ENCODE measurements at places on chromosomes 3 and 15.

DNA sequence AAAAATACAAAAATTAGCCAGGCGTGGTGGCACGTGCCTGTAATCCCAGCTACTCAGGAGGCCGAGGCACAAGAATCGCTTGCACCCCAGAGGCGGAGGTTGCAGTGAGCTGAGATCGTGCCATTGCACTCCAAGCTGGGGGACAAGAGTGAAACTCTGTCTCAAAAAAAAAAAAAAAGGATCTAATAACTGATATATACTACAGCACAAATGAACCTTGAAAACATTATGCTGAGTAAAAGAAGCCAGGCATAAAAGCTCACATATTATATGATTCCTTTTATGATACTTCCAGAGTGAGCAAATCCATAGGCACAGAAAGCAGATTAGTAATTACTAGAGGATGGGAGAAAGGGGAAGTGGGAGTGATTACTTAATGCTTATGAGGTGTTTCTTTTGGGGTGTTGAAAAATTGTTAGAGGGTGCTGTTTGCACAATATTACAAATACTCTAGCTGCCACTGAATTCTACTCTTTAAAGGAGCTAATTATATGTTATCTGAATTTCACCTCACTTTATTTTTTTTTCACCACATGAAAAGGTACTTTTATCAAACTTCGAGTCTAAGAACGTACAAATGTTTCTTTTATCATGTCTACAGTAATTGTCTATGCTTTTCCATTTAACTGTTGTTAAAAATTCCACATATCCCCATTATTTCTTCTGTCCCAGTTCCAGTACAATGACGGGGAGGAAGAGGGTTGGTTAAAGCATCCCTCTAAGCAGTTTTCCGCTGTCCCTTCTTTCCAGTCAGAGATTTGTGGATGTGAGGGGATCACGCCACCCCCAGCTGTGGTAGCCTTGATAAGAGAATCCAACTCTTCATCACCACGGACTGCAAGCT is 77.7 kb upstream of the FAM174B start:
- no peak for DNase-seq

GRCh38 chr3:138066383-138066782 is 49.0 kb downstream of the DZIP1L start:
- no peak for DNase-seq

DNA sequence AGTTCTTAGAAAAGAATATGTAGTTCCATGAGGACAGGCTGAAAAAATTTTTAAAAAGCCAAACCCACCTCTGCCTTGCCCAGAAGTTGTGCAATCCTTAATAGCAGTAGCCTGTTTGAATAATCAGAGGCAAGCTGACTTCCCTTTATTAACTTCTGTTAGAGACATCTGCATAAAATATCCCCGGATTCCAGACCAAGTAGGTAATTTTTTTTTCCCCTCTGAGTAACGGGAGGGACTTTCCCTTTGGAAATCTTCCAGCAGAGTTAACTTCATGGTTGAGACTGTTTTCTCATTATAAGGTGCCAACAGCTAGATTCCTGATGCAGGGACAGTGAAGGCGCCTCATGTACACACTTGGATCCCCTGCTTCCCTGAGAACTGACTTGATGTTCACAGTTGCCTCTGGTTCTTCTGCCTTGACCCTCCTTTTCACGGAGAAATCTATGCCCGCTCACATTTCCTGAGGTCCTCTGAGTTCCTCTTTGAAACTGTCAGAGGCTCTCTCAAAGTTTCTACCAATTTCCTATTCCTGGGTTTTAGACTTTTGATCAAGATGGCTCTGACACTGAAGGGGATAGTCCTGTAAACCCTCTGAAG is 227.6 kb upstream of the BHLHE40 start:
- no peak for DNase-seq

- no peak for DNase-seq
Observed at GRCh38 chr3:159186581-159186980, 384.7 kb downstream of the MFSD1 start.

GRCh38 chr3:194462936-194463335 is 23.9 kb downstream of the ATP13A3 start:
- DNase-seq, result no peak

DNA sequence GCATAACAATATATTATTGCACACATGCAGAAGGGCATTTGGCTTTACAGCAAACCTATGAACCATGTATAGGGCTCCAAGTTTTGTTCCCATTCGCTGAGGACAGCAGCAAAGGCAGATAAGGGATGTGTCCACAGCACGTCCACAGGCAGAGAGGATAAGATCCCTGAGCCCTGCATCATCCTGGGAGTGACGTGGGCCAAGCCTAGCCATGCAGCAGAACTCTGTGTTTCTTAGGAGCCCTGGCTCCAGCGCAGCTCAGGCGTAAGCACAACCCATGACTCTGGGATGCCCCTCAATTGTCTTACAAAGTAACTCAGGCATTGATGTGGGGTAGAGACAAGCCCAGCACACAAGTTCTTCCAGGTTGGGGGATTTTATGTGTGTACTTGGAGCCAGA is 194.3 kb upstream of the CTDSPL start:
- DNase-seq, result no peak

DNA sequence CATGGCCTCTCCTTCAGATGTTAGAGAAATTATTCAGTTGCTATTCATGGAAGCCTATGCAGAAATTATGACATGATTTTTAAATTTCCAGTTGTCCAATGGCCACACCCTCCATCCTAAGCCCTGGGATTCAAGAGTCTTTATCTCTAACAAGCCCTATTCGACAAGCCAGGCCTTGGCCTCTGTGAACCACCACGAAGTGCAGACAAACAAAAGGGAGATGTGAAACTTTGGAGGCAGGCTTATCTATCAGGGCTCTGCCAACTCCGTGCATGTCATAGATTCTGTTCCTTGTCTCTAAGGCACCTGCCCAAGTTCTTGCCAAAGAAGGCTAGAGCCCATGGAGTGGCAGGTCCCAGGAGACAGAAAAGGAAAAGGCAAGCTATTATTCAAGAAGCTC is 212.4 kb upstream of the ADAMTS9 start:
- no peak for DNase-seq

GRCh38 chr3:102258666-102259227 is 176.1 kb upstream of the ZPLD1 start:
- DNase-seq, result no peak

GRCh38 chr3:12440927-12441714 is 43.2 kb upstream of the TSEN2 start:
- DNase-seq, result no peak

GRCh38 chr15:87746333-87746732 is 510.2 kb downstream of the NTRK3 start:
- no peak for DNase-seq

DNA sequence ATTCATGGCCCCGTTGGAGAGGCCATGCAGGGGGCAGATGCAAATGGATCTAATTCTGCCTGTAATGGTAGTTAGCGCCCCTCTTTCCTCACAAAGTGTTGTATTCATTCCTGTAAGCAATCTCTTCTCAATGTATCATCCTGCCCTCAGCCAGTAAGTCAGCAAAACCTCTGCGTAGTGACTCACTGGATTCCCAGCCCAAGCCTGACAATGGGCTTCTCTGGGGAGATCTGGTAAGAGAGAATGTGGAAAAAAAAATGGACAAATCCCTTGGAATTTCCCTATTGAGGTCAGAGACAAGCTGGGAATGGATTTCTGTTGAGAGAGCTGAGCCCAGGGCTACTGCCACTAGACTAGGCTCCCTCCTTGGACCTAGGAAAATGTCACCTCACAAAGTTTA is 25.4 kb downstream of the ADPGK start:
- no peak for DNase-seq

- no peak for DNase-seq
Observed at GRCh38 chr3:126543457-126544061, 15.2 kb downstream of the C3orf22 start.

DNA sequence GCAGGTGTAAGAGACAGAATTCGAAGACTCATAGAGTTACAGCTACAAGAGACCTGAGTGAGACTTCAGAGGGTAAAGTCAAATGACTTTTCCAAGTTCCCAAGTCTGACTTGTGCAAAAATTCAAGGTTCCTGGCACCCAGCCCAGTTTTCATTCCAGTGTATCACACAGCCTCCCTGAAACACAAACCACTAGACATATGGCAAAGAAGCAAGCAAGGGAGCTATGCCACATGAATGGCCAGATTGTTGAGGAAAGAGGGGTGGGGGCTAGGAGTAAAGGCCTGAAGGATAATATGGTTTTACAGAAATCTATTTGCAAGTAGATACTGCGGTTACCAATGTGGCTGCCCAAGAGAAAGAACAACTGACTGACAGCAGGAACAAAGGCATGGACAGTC is 301.2 kb downstream of the MECOM start:
- DNase-seq, result no peak

DNA sequence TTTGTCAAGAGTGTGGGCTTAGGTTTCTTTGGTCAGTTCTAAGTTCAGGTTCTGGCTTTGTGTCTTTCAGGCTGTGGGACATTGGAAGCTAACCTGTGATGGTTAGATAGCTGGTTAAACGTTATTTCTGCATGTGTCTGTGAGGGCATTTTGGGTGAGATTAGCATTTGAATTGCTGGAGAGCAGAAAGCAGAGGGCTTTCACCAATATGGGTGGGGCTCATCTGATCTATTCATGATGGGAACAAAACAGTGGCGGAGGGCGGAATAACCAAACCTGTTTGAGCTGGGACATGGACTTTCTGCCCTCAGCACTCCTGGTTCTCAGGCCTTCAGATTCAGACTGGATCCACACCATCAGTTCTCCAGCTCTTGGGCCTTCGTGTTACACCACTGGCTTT is 195.4 kb downstream of the KLF13 start:
- no peak for DNase-seq

- DNase-seq, result no peak
Observed at GRCh38 chr3:184290331-184290730, 8.7 kb upstream of the PSMD2 start.

- no peak for DNase-seq
Observed at GRCh38 chr3:184231671-184232070, 2.3 kb downstream of the VWA5B2 start.

- DNase-seq, result no peak
Observed at GRCh38 chr3:77139624-77140023, 99.7 kb downstream of the ROBO2 start.

DNA sequence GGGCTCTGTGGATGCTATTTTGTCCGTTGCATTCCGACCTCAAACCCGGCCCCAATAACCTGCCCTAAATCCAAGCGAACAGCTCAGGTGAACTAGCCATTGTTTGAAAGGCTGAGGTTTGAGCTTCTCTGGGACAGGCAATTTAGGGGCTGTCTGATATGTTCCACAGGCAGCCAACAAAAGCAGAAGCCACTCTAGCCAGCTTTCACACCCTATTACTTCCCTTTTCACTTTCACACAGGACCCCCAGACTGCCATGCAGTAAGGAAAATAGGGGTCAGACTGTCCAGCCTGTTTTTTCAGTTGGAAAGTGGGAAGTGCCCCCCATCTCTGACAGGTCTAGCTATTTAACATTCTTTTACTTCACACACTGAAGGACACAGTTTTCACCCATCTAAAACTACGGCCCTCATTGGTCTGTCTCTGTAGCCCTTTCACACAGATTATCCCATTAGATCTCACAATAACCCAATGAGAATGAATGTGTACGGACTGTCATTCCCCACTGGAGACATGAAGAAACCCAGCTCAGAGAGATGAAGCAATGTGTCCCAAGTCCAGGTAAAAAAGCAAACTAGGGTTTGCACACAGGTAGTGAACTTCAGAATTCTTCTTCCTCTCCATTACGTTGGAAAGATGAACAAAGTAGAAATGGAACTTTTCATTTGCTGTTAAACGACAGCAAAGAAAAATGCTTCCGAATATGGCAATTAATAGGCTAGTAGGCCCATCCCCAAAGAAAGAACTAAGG is 1.9 kb downstream of the CCDC12 start:
- DNase-seq, result no peak

DNA sequence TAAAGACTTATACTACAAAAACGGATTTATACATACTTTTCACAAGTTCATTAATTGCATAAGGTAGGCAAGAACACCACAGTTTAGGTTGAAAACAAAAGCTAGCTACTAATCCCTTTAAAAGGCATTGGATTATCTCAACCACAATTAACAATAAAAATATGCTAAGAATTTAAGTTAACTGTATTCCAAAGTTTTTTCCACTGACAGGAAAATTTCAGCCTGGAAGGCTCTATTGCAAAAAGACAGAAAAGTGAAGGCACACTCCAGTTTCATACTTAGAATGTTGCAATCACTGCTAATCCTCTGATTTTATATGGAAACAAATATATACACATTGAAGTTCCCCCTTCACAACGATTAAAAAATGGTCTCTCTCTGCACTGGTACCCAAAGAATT is 71.5 kb downstream of the TJP1 start:
- DNase-seq, result no peak

- no peak for DNase-seq
Observed at GRCh38 chr3:30042274-30042859, 564.0 kb upstream of the TGFBR2 start.

DNA sequence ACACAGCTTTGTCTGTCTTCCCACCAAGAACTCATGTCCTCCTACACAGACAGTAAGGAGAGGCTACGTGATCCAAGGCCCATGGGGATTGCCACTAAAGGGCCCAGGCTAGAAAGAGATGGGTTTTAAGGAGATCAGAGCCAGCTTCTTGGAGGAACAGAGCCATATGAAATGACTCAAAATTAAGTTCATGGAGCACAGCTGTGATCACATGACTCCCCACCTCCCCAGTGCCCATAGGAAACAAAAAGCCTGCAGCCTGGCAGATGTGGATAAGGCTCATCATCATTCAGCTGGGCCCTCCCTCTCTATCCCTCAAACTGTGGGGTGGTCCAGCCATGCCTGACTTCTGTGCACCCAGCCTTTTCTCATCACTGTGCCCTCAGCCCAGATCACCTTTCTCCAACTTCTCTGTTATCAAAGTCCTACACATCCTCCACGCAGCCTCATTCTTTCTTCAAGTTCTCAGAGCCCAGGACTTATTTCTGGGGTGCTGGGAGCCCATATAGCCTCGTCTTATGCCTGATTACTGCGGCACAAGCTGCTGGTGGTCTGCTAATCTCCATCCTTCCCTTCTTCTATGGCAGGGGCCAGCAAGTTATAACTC is 137.6 kb downstream of the SMAD6 start:
- DNase-seq, result no peak

- no peak for DNase-seq
Observed at GRCh38 chr3:3847994-3848922, 49.0 kb downstream of the LRRN1 start.

DNA sequence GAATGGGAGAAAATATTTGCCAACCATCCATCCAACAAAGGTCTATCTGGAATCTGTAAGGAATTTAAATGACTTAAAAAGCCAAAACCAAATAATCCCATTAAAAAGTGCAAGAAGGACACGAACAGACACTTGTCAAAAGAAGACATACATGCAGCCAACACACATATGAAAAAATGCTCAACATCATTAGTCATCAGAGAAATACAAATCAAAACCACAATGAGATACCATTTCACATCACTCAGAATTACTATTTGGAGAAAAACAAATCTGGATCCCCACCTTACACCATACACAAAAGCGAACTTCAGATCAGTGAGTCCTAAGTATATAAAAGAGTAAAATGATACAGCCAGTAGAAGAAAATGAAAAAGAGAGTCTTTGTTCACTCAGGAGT is 58.6 kb upstream of the MNS1 start:
- no peak for DNase-seq
